A549 treated with ZK216348 at 1 μM for 4 hours (cell line): ENCODE measurements at places on chromosomes 2 and 18. TPM values are rescaled to one million over a fixed set of nuclear protein-coding genes. Genes with fewer than 3 reads are reported as not detected.

Gene HRH4
- total RNA-seq = not detected in 5 replicates

Gene UGT1A10
- total RNA-seq = 0.18 to 0.52 TPM (median 0.23 TPM) in 3 of 5 replicates, not detected in the others

Gene NTSR2
- total RNA-seq = not detected in 5 replicates

Gene OR6B2
- total RNA-seq = not detected in 5 replicates

Gene NOL4
- not detected in 5 replicates for total RNA-seq

Gene VAPA
- 162 to 224 TPM (median 174 TPM) in 5 replicates for total RNA-seq

Gene ELOA2
- total RNA-seq = not detected in 5 replicates

Gene TACR1
- total RNA-seq = 0.04 to 0.26 TPM (median 0.08 TPM) in 4 of 5 replicates, not detected in the other

Gene SCN1A
- total RNA-seq = not detected in 5 replicates

Gene CCL20
- 3.4 to 9.4 TPM (median 4.8 TPM) in 5 replicates for total RNA-seq

Gene CPLX4
- not detected in 5 replicates for total RNA-seq

Gene TOGARAM2
- total RNA-seq = 0.24 to 0.60 TPM (median 0.31 TPM) in 4 of 5 replicates, not detected in the other

Gene LRP2
- total RNA-seq = 0.01 TPM in 1 of 5 replicates, not detected in the others

Gene SUCLG1
- total RNA-seq = 89.1 to 102 TPM (median 94.0 TPM) in 5 replicates

Gene TCF23
- total RNA-seq = not detected in 5 replicates

Gene RPRM
- total RNA-seq = 0.09 TPM in 1 of 5 replicates, not detected in the others

Gene RAD51AP2
- not detected in 5 replicates for total RNA-seq

Gene GDF7
- total RNA-seq = 0.05 to 0.11 TPM (median 0.08 TPM) in 5 replicates

Gene GPR39
- total RNA-seq = 7.4 to 10.3 TPM (median 9.6 TPM) in 5 replicates

Gene CHRND
- total RNA-seq = not detected in 5 replicates

Gene GALNT14
- total RNA-seq = 37.1 to 50.5 TPM (median 47.5 TPM) in 5 replicates

Gene RASGRP3
- total RNA-seq = 0.41 to 1.6 TPM (median 0.61 TPM) in 5 replicates

Gene IL18RAP
- total RNA-seq = not detected in 5 replicates

Gene APCDD1
- not detected in 5 replicates for total RNA-seq

Gene SLC4A5
- 0.11 to 0.69 TPM (median 0.63 TPM) in 5 replicates for total RNA-seq

Gene NOTO
- not detected in 5 replicates for total RNA-seq

Gene VWC2L
- not detected in 5 replicates for total RNA-seq

Gene TUBA3E
- 0.62 to 0.97 TPM (median 0.78 TPM) in 5 replicates for total RNA-seq

Gene PRKAG3
- not detected in 5 replicates for total RNA-seq

Gene CFAP210
- total RNA-seq = 0.13 to 0.89 TPM (median 0.41 TPM) in 5 replicates

Gene SMARCAL1
- 15.4 to 18.5 TPM (median 16.1 TPM) in 5 replicates for total RNA-seq

Gene UGT1A5
- total RNA-seq = not detected in 5 replicates

Gene ANKRD53
- total RNA-seq = not detected in 5 replicates

Gene FBLN7
- total RNA-seq = 0.28 to 0.91 TPM (median 0.60 TPM) in 5 replicates

Gene TDRD15
- total RNA-seq = not detected in 5 replicates

Gene RAX
- total RNA-seq = not detected in 5 replicates

Gene DAW1
- 2.1 to 4.0 TPM (median 2.6 TPM) in 5 replicates for total RNA-seq

Gene TEKT4
- not detected in 5 replicates for total RNA-seq

Gene MEMO1
- 70.8 to 83.3 TPM (median 79.9 TPM) in 5 replicates for total RNA-seq

Gene NCKAP5
- total RNA-seq = 0.79 to 1.4 TPM (median 1.1 TPM) in 5 replicates

Gene C2orf92
- total RNA-seq = 0.54 to 1.1 TPM (median 0.66 TPM) in 5 replicates

Gene CREG2
- 7.3 to 13.6 TPM (median 12.6 TPM) in 5 replicates for total RNA-seq

Gene TWIST2
- 8.6 to 20.8 TPM (median 18.4 TPM) in 5 replicates for total RNA-seq

Gene ASXL3
- total RNA-seq = not detected in 5 replicates

Gene SERPINB11
- total RNA-seq = 0.13 TPM in 1 of 5 replicates, not detected in the others

Gene TUBB8B
- total RNA-seq = not detected in 5 replicates

Gene TXNDC2
- total RNA-seq = 0.15 to 0.34 TPM (median 0.17 TPM) in 5 replicates
